Skin of body (tissue), 3 donors: ENCODE measurements at places on chromosomes 11 and 22. TPM values are rescaled to one million over a fixed set of nuclear protein-coding genes. Genes with fewer than 3 reads are reported as not detected.

Gene CLTCL1
- 12.3 TPM for total RNA-seq

Gene APOA1
- total RNA-seq: 1.6 TPM

Gene OR5M10
- not detected for total RNA-seq

Gene SESN3
- 70.0 TPM for total RNA-seq

Gene ZP1
- 0.49 TPM for total RNA-seq

Gene C11orf52
- 1.4 TPM for total RNA-seq

Gene NLRP14
- 0.20 TPM for total RNA-seq

Gene CHST1
- 0.59 TPM for total RNA-seq

Gene P2RY6
- total RNA-seq: 0.99 TPM

Gene CSNK2A3
- total RNA-seq: 1.6 TPM

Gene SERPING1
- total RNA-seq: 23.5 TPM

Gene ESAM
- total RNA-seq: 9.2 TPM

Gene SERHL2
- total RNA-seq: 3.1 TPM

Gene CAVIN3
- total RNA-seq: 23.8 TPM

- DNase-seq: no peak
These were observed 2.1 kb upstream of the DRD2 start for GRCh38 chr11:113477321-113477720.

GRCh38 chr11:129787532-129788155, 28.0 kb upstream of the TMEM45B start:
- DNase-seq: no peak

GRCh38 chr11:75388386-75389275, 10.7 kb upstream of the RPS3 start:
- DNase-seq: peak; percentile 58

GRCh38 chr11:40202589-40203270, 1256.7 kb downstream of the LRRC4C start:
- DNase-seq: no peak

- no peak for DNase-seq
These were observed 63.5 kb downstream of the CRYBB2 start for GRCh38 chr22:25282671-25283561.

DNA sequence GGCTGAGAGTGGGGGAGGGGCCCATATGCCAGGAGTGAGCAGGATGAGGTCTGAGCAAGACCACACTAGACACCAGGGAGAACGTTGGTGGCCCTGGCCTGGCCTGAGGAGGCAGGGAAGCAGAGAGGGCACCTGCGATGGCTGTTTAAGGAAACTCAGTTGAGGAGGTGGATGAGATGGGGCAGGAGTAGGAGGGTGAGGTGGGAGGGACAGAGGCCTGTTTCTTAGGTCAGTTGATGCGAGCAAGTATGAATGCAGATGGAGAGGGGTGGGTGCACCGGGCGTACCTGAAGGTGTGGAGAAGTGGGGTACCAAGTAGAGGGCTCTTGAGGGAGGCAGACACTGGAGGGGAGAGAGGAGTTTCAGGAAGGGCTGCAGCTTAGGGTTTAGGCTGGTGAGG, 10.6 kb upstream of the MPPED1 start:
- DNase-seq: no peak

DNA sequence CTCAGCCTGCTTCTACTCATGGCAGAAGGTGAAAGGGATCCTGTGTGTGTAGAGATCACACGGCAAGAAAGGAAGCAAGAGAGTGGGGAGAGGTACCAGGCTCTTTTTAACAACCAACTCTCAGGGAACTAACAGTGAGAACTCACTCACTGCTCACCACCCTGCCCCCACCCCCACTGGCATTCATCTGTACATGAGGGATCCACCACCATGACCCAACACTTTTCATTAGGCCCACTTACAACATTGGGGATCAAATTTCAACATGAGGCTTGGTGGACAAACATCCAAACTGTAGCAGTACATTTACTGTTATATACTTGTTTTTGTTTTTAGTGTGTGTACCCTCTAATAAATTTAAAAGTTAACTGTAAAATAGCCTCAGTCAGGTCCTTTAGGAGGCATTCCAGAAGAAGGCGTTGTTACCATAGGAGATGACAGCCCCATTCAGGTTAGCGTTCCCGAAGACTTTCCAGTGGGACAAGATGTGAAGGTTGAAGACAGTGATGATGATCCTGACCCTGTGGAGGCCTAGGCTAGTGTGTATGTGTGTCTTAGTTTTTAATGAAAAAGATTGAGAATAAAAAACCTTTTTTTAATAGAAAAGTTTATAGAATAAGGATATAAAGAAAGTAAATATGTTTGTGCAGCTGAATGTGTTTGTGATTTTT, 11.3 kb downstream of the CUL5 start:
- no peak for DNase-seq

- DNase-seq: no peak
These were observed 112.7 kb downstream of the SEZ6L start for GRCh38 chr22:26281941-26282340.

GRCh38 chr11:10432971-10433370, 22.1 kb upstream of the AMPD3 start:
- DNase-seq: no peak

DNA sequence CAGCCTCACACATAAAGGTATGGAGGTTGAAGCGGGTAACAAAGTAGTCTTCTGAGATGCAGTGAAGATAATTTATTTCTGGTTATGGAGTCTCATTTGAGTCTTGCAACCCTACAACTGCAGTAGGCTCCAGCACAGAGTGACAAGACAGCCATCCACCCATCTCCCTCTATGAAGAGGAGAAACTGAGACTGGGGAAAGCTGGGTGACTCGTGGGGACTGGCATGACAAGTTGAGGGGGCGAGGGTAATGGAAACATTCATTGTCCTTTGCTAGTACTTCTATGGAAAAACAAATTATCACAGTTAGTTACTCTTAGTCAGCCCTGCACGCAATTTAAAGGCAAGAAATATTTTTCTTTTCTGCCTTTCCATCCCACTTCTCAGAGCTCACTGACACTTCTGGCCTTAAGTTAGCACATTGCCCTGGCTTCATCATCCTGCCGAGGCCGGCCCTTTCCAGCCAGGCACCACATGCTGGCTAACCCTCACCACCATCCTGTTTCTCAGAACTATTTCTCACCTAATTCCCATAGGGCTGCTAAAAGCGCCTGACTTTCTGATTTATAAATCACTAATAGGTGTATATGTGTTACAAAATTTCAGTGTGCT, 361.1 kb downstream of the ETS1 start:
- DNase-seq: no peak

- no peak for DNase-seq
These were observed 37.8 kb downstream of the PPFIBP2 start for GRCh38 chr11:7551571-7551970.

DNA sequence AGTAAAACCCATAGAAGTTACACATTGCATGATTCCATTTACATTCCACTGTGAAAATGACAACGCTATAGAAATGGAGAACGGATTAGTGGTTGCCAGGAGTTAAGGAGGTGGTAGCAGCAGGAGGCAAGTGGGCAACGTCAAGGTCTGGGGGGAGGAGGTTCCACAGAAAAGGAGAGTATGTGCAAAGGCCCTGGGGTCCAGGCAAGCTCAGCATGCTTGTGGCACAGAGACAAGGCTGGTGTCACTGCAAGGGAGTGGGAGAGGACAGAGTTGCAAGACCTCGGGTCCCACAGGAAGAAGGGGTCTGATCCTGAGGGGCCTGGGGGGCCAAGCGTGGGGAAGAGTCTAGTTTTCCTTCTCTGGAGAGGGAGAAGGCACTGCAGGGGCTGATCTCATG, 240.8 kb downstream of the MN1 start:
- DNase-seq: no peak

DNA sequence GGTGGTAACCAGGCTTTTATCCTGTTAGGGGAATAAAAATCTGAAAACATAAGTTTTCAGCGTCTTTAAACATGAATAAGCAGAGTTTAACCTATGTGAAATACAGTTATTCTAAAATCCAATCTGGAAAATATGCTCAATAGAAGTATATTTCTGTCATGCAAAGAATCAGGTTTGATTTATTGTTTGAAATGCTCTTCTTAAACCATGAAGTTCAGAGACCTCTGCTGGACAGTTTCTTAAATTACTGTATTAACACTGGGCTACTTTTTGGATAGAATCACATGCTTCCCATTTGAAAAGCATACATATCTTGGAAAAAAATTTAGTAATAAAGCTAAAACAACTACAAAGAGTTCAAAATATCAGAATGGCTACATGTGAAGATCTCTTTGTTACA, 25.4 kb downstream of the APIP start:
- peak; percentile 26 for DNase-seq

DNA sequence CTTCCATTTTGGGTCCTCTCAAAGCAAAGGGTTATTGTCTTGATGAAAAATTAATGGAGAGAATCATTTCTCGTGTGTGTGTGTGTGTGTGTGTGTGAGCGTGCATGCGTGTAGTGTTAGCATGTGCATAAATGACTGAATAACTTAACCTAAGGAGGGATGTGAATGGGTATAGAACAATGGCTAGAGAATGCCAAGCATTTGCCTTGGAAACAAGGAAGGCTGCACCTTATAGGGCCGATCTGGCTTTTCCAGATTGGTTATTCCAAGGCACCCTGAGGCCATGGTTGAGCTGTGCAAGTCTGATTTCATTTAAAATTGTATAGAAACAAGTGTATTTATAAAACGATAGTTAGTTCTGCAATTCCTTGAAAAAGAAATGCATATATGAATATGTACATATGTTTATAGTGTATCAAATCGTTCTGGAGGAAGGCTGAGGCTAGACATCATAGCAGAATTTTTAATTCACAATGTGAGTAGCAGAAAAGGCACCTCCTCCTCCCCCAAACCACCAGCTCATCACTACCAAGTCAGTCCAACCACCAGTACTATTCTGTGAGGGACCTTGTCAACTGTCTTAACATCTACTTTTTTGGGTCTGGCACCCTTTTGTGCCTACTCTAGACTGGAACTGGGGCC, 322.7 kb upstream of the ISX start:
- DNase-seq: no peak

- DNase-seq: no peak
These were observed 67.2 kb downstream of the C11orf91 start for GRCh38 chr11:33633251-33634003.

- peak; percentile 2 for DNase-seq
These were observed 42.0 kb downstream of the MS4A2 start for GRCh38 chr11:60130496-60130895.

DNA sequence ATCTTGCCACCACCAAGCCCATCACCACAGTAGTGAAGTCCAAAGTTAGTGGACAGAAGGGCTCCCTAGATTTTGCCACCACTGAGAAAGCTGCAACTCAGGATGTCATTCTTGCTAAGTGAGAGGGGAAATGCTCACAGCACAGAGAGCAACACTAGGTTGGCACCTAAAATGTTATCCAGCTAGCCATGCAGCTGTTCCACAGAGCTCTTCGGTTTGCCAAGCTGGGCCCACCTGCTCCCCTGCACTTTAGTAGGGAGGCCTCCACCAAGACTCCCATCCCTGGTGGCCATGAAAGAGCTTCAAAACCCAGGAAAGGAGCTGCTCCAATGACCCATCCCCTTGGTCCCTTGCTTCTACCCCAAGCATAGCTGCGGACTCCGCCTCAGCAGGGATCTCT, 63.8 kb downstream of the TRIM29 start:
- DNase-seq: no peak

- peak; percentile 35 for DNase-seq
These were observed 667 bp downstream of the RAB6A start for GRCh38 chr11:73760135-73760678.

GRCh38 chr11:122666743-122667142, 11.2 kb downstream of the UBASH3B start:
- DNase-seq: no peak

DNA sequence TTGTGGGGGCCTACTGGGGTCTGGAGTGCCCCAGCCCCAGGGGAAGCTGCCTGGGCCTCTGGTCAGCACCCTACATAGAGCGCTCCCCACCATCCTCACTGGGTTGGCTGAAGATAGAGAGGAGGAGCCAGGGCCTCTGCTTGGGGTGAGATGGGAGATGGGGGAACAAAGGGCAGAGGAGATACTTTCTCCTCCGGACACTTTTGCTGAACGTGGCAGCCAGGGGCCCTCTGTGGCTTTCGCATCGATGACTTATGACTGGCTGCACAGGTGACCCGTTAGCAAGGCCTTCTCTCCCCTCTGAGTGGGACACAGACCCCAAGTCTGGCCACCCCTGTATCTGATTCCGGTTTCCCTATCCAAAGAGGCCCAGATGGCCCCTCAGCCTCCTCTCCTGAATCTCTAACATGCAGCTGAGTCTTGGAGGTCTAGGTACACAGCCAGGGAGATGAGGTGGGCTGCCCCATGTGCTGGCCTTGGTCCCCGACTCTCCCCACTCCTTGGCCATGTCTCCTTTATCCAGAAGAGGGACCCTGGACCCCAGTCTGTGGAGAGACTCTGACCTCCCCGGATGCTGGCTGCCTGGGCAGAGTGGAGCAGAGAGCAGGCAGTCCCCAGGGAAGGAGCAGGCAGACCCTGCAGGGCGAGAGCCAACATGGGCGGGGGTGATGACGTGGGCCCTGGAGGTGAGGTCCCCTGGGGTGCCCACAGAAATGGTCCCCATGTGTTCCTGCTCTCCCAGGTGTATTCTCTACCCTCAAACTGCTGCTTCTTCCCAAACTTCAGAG, 59.3 kb upstream of the NECTIN1 start:
- no peak for DNase-seq

- no peak for DNase-seq
These were observed 327.4 kb downstream of the BUD13 start for GRCh38 chr11:116445108-116446047.

- no peak for DNase-seq
These were observed 29.3 kb downstream of the KIAA0930 start for GRCh38 chr22:45211435-45211834.

DNA sequence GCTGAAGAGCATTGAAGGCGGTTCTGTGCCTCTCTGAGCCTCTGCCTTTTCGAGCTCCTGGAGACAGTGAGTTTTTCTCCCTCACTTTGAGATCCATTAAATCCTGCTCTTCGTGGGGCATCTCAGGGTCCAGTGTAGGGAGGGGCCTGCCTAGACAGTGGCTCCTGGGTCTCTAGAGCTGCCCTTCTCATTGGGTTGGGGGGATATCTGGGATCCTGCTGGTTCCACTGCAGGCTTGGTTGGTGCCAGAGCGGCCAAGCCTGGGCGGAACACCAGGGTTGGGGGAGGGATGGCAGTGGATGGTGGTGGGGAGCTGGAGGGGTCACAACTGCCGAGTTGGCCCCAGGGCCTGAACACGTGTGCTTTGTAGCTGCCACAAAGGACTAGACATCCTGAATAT, 52.2 kb upstream of the CARS1 start:
- DNase-seq: no peak

DNA sequence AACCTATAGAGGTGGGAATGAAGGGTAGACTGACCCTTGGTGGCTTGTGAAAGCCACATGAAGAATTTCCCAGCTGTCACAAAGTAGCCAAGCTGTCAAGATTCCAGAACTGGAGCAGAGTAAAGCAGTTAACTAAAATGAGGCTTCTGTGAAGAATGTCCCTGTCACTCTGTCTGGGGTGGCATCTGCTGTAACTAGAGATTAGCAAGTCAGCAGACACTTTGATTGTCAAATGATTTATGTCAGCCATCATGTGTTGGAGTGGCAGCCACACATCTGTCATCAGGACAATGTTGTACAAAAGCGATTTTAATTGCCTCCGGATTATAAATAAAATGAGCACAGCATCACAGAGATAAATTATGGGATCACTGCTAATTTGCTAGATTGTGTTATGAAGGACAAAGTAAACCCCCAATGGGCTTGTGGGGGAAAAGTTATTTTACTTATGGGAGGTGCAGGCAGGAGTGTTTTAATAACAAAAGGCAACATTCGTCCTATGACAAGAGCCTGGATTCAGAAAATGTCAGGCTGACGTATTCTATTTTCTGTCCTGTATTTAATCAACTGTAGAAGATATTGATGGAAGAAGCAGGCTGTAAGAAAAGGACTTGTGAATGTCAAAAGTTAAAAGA, 270.9 kb downstream of the FAM181B start:
- DNase-seq: no peak
